ENCODE measurements at places on chromosomes 5 and 9.

- no peak for DNase-seq
These were observed 274.3 kb downstream of the ISL1 start for GRCh38 chr5:51657340-51658240.

DNA sequence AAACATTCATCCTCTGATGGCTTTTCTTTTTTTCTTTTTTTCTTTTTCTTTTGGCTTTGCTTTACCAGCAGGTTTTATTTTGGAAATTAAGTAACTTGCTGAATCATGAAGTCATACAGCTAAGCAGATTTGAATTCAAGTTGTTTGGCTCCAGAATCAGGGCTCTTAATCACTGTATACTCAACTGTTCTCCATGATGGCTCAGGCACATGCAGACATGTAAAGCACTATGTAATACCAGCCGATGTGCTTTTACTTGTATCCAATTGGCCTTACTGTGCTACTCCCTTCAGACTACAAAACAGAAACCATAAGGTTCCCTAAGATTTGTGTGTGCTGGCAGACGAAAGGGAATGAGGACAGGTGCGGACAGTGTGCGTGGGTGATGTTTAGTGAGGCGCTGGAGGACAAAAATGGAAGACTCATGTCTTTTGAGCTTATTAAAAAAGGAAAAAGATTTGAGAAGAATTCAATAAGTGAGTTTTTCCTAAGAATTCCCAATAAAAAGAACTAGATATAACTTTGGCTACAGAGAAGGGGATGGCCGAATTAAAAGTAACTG lies 44.7 kb upstream of the OTP start:
- no peak for DNase-seq

- DNase-seq = no peak
These were observed 6.0 kb downstream of the PCDH12 start for GRCh38 chr5:141952020-141952419.

- DNase-seq = no peak
These were observed 175.6 kb upstream of the COX7C start for GRCh38 chr5:86442036-86442745.

DNA sequence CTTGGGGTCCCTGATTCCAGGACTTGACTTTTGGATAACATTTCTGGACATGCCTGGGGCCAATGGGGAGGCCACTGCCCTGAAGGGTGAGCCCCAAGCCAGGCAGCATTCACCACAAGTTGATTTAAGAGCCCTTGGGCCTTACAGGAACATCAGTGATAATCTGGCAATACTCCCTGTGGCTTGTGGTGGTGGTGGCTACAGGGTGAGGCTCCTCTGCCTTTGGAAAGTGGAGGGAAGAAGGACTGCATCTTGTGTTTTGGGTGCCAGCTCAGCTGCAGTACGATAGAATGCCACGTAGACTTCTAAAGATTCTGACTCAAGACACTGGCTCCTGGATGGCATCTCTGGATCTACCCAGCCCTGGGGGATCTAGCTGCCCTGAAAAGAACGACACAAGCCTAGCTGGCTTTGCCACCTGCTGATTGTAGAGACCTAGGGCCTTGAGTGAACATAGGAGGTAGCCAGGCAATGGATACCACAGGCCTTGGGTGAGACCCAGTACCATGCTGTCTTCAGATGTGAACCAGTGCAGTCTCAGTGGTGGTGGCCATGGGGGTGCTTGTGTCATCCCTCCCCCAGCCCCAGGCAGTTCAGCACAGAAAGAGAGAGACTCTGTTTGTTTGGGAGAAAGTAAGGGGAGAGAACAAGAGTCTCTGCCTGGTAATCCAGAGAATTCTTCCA lies 79.0 kb upstream of the DAP start:
- DNase-seq = no peak

- DNase-seq = no peak
These were observed 161.4 kb downstream of the PIK3R1 start for GRCh38 chr5:68376935-68377334.

DNA sequence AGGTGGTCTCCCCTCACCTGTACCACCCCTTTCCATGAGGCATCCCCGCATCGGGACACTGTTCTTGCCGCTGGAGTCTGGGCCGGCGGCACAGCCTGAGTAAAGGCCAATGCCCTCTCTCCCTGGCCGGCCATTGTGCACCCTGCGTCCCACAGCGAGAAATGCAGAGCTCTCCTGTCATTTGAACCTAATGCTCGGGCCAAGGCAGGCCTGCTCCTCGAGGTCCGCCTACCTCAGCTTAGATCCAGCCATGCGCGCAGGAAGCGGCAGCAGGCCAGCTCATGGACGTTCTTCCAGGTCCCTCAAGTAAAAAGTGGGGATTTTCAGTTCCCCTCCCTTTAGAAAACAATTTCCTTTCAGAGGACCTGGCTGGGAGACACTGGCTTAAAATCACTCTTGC lies 135.0 kb downstream of the HSD17B3 start:
- no peak for DNase-seq

- DNase-seq = no peak
These were observed 15.7 kb downstream of the SPATA9 start for GRCh38 chr5:95667061-95667618.

All from NCI-H1048 (cell line).